ENCODE measurements at places on chromosomes 6 and 20.
A peak's percentile ranks its signal among the peaks of the same experiment; 100 is the strongest.

DNA sequence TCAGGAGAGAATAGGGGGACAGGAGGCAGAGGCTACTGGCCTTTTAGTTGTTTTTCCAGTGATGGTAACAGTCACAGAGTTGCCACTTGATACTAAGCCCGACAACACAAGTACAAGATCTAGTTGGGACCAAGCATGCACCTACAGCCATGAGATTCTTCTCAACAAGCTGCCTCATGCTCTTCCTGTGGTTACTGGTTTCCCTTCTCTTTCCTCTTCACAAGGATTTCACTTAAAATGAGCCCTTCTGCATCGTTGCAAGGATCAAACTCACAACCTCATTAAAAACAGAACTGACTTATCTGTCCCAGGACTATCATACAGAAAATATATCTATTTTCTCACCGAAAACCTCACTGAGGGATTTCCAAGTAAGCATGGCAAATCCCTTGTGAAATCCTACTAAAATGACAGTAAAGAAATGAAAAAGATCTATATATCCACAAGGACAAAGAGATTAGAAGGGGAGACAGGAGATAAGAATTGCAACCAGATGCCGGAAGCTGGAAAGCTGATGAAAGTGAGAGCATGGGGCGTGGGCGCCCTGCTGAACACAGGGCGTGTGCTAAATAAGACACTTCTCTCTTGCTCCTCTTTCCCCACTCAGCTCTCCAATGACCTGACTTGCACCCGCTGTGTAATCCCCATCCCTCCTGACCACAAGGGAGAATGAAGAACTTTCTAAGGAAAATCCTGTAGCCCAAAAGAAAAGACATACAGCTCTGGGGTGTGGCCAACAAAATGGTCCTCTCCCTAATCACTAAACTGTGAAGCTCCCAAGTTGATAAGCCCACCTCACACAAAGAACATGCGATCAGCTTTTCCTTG, 13.4 kb downstream of the MTFR2 start:
- no peak for DNase-seq

- no peak for DNase-seq
These were observed 23.2 kb upstream of the SPAG4 start for GRCh38 chr20:35592339-35592974.

DNA sequence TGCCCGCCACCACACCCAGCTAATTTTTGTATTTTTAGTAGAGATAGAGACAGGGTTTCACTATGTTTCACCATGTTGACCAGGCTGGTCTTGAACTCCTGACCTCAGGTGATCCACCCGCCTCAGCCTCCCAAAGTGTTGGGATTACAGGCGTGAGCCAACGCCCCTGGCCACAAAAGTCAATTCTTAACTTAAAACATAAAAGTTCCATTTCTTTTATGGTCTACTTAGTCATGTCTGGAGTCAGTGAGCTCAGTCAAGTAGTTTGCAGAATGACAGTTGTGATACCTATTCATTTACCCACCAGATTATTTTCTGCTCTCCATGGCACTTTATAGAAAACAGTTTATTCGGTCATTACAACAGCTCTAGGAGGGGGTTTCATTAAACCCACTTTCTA, 103.1 kb upstream of the ESR1 start:
- DNase-seq: no peak

GRCh38 chr20:33419140-33419974, 18.0 kb upstream of the CDK5RAP1 start:
- DNase-seq: no peak

DNA sequence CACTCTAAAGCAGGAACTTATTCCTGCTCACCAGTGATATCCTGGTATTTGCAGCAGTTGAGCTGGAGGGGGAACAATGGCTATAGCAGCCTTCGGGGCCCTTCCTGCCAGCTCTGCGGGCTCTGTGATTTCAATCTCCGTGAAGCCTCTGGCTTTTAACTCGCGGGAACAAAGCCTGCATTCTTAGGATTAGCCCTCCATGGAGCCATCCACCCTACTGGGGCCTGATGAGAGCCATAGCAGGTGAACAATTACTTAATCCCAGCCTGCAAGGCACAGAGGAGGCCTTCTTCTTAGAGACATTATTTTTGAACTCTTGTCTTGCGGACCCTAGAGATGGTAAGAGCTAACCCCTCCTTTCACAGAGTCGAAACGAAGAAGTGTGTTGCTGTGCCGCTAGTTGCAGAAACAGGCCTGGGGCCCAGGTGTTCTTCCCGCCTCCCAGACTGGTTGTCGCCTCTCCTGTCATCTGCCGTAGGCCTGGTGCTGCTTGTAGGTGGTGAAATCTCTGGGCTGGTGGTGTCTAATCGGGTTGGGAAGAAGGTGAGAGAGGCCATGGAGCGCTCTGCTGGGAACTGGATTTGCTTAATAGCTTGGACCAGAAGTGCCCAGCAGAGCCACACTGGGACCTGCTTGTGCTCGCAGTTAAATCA, 9.7 kb downstream of the GHRH start:
- DNase-seq: no peak

DNA sequence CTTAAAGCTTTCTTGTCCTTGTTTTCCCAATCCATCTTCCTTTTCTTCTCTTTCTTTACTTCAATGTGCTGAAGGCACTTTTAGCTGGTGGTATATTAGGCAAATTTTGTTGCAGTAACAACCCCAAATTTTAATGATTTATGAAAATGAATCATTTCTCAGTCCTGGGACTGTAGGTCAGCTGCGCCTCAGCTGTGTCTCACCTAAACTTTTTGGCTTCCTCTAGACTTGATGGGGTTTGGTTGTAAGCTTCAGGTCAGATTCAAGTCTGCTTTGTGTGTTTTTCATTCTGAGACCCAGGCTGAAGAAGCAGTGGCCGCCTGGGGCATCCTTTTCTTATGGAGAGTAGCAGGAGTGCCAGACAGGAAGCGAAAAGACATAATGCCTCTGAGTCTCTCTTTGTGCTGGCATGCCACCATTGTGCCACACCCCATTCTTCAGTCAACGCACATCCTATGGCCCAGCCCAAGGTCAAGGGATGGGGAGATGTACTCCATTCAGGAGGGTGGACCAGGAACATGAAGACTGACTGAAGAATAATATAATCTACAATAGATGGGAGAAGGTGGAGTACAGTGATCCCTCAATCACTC, 28.9 kb upstream of the CD83 start:
- no peak for DNase-seq

- DNase-seq: no peak
These were observed 24.4 kb upstream of the SLCO4A1 start for GRCh38 chr20:62617711-62618483.

DNA sequence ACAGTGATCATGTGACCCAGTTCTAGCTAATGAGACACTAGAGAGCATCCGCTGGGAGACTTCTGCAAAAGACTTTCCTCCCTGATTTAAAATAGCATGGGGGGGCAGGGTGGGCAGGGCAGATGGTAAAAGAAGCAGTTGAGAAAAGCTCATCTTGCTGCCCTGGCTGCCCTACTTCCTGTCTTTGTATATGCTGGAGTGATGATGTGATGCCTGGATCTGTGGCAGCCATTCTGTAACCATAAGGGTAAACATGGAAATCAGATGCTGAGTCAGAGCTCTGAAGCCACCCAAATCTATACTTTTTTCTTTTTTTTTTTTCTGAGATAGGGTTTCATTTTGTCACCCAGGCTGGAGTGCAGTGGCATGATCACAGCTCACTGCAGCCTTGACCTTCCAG, 25.4 kb downstream of the ZFP64 start:
- DNase-seq: no peak

GRCh38 chr6:40587240-40588069, at the start of gene LRFN2:
LRFN2 (minus strand) TSS chr6:40587364.
- DNase-seq: peak; percentile 19

GRCh38 chr20:40512994-40513393, 176.0 kb downstream of the MAFB start:
- no peak for DNase-seq

DNA sequence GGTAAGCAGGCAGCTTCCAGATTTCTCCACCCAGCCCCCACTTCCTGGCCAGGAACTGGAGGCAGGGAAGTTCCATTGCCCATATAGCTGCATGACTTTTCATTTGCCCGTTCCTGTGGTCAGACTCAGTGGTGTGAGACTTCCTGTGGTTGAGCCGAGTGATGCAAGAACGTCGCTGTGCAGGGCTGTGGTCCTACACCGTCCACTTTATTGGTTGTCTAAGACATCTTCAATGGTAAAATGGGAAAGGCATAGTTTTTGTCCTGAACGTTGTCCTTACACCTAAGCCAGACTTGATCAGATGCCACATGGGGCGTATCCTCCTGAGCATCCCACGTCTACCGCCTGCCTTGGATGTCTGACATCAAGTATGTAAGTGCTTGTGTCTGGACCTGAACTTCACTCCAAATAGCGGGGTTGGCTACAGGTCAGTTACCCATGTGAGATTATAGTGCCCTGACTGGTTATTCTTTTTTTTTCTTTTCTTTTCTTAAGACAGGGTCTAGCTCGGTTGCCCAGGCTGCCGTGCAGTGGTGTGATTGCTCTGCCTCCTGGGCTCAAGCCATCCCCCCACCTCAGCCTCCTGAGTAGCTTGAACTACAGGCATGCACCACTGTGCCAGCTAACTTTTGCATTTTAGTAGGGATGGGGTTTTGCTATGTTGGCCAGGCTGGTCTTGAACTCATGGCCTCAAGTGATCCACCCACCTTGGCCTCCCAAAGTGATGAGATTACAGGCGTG, 25.9 kb upstream of the GTSF1L start:
- DNase-seq: no peak

DNA sequence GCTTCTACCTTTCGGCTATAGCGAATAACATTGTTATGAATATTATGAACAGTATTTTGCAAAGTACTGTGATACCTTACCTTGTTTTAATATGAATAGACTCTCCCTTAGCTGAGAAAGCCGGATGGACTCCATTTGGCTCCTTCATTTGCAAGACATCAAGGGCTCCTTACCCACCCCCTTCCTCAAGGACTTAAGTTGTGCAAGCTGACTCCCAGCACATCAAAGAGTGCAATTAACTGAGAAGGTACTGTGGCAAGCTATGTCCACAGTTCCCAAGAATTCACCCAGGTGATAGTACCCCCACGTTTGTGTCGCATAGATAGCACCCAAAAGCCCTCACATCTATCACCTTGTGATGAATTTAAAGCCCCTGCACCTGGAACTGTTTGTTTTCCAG, 11.2 kb downstream of the CST5 start:
- no peak for DNase-seq

- DNase-seq: no peak
These were observed 8.8 kb upstream of the CD93 start for GRCh38 chr20:23094927-23095326.

GRCh38 chr6:24990236-24990845, 54.6 kb upstream of the RIPOR2 start:
- DNase-seq: no peak

Data from GOT3 (cell line).